ENCODE measurements at places on chromosomes 6 and 20.

GRCh38 chr20:22908437-22908836, 126.7 kb upstream of the SSTR4 start:
- DNase-seq: no peak

DNA sequence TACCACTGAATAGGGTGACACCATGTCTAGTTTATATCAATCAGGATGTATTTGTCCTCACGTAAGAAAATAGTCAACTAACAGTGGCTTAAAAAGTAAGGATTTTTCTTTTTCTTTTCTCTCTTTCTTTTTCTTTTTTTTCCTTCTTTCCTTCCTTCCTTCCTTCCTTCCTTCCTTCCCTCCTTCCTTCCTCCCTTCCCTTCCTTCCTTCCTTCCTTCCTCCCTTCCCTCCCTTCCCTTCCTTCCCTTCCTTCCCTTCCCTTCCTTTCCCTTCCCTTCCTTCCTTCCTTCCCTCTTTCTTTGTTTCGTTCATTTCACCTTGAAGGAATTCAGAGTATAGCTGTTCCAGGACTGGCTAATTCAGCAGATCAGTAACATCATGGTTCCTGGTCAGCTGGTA, 83.2 kb downstream of the SOX4 start:
- DNase-seq: no peak

- DNase-seq: no peak
These were observed 6.3 kb upstream of the HINT3 start for GRCh38 chr6:125950293-125950692.

DNA sequence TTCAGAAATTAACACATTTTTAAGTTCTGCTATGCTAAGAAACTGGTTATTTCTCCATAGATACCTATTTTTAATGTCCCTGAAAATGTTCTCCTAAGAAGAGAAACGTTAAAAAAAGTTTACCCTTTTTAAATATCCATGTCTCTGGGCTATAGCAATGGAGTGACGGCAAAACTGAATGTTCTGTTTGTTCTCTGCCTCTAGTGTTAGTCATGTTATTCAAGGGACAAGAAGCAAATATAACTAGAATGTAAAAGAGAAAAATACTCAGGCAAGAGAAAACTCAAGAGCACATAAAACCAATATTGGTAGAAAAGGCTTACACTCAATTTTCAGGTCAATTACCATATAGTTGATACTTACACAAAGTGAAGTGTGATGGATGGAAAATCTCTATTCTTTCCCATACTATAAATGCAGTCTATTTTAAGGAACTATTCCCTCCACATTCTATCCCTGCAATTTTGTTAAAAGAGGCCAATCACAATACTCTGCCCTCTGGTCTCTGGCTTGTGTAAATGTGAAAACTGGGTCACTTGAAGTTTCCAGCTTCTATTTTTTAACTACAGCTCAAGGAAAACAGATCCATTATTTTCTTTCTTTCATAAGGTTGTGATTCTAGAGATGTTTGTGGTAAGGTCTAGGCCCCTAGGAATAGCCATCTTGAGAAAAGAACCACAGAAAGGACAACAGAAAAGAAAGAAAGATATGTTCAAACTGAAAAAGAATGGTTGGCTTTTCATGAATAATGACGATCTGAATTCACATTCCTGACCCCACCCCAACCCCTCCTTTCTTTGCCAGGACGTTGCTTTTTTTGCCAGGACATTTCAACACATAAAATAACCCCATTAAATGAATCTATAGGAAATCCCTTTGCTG, 200.3 kb upstream of the FAM83B start:
- no peak for DNase-seq
